LHCN-M2 (cell line): ENCODE measurements at places on chromosomes 13 and 19. TPM values are rescaled to one million over a fixed set of nuclear protein-coding genes. Genes with fewer than 3 reads are reported as not detected.

GRCh38 chr19:412356-413355 is 3.7 kb upstream of the C2CD4C start:
- DNase-seq = no peak

- DNase-seq = no peak
Observed at GRCh38 chr13:60032851-60033250, 130.9 kb downstream of the DIAPH3 start.

GRCh38 chr13:106281426-106281825 is 254.0 kb downstream of the EFNB2 start:
- DNase-seq = no peak

Gene GCDH
- 24.6 and 31.9 TPM in 2 replicates for total RNA-seq

DNA sequence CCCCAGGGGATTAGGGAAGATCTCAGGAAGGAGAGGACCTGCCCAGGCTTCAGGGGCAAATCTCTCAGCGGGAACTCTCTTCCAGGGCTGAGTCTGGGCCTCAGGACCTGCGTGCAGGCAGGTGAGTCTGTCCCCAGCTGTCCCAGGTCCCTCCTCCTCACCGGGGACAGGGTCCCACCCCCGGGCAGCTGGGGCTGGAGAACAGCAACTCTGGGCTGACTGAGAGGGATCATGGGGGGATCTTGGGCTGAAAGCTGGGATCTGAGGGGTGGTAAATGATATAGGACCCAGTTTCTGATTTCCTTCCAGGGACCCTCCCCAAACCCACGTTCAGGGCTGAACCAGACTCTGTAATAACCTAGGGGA is 14.3 kb downstream of the LILRA1 start:
- no peak for DNase-seq

GRCh38 chr13:42418184-42418583 is 146.2 kb downstream of the AKAP11 start:
- DNase-seq = no peak

GRCh38 chr13:60328073-60328472 is 68.9 kb upstream of the TDRD3 start:
- DNase-seq = no peak

GRCh38 chr13:30652746-30653386 is 35.1 kb downstream of the USPL1 start:
- no peak for DNase-seq

GRCh38 chr13:89966524-89966923 is 1381.0 kb upstream of the MIR17HG start:
- no peak for DNase-seq

- no peak for DNase-seq
Observed at GRCh38 chr13:38685431-38685830, 1.4 kb upstream of the FREM2 start.

Gene ZNF525
- total RNA-seq = 7.3 and 8.3 TPM in 2 replicates

GRCh38 chr19:56978023-56978565 is 137.6 kb upstream of the PEG3 start:
- DNase-seq = no peak
